ENCODE measurements at places on chromosomes 1 and 21.

GRCh38 chr1:165288350-165289120, 68.0 kb downstream of the LMX1A start:
- no peak for DNase-seq

DNA sequence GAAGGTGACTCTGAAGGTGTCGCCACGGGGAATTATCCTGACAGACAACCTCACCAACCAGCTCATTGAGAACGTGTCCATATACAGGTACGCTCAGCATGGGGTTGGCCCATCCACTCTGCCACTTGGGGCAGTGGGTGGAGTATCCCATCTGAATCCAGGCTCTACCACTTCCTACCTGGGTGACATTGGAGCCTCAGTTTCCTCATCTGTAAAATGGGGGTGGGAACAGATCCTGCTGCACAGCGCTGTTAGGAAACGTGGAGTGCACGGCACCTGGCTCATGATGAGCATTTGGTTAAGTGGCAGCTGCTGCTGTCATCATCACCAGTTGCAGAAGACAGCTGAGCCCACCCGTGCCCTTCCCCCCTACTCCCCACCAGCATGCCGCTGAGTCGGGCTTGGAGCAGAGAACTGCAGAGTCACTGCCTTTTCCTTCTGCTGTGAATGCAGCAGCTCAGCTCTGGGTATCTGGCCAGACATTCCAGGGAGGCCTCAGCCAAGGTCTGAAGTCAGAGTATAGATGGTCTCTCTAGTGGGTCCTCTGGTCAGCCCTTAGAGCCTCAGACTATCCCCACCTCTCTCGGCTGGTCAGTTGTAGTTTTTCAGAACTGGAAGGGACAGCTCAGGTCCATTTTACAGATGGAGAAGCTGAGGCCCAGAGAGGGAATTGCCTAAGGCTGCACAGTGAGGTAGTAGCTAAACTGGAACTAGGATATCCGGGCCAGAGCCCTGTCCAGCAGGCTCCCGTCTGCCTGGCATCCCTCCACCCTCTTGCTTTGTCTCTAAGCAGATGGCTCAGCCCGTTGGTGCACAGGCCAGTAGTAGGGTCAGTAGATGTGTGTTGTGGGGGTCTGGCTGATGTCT, 11.7 kb downstream of the LDLRAP1 start:
- DNase-seq: no peak

DNA sequence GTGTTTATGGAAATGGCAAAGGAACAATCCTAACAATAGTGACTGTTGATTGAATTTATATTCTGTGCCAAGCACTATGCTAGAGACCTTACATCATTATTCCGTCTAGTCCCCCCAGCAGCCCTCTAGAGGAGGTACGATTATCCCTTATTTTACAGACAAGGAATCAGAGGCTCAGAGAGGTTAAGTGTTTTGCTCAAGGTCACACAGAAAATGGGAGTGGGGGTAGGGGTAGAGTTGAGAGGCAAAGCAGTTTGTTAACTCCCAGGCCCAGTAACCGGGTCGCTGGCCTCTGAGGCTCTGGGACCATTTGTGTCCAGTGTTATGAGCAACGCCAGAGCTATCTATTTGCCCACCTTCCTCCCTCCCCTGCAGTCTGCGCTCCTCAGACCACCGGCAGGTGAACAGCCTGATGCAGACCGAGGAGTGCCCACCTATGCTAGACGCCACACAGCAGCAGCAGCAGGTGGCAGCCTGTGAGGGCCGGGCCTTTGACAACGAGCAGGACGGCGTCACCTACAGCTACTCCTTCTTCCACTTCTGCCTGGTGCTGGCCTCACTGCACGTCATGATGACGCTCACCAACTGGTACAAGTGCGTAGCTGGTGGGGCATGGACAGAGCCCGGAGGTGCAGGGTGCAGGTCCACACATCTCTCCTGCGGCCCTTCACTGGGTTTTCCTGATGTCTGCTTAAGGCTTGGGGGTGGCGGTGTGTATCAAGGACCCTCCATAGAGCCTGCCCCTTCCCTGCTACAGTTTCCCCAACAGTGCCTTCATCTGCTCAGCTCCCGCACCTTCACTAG, 19.8 kb downstream of the SERINC2 start:
- DNase-seq: no peak

DNA sequence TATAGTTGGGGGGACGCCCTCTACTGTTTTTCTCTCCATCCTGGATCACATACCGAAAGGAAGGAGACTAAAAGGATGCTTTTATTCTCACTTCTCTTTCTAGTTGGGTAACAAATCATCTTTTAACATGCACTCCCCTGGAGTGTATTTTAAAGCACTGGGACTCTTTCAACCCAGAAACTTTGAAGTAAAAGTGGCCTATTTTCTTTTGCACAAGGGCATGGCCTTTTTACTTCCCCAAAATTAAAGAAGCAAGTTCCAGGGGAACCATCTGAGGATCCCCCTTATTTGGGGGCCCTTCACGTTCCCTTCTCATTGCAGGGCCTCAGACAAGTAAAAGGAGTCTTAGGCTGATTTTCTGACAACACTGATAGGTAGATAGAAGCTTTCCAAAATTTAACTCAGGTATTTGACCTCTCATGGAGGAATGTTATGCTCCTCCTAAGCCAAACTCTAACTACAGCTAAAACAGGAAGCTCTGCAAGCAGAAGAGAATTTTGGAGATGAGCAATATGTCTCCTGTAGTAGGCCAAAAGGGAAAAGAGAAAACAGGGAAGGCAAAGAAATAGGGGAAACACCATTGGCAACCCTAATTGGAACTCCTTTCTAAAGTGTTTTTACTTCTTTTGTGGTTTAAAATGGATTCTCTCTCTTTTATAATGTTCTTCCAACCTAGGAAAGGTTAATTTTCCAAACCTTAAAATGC, 8.9 kb upstream of the CD46 start:
- no peak for DNase-seq

GRCh38 chr1:112304612-112305011, 91.4 kb upstream of the CTTNBP2NL start:
- DNase-seq: no peak

- DNase-seq: no peak
Measured at GRCh38 chr1:151976015-151976343, 17.7 kb downstream of the S100A10 start.

- DNase-seq: peak; percentile 37
Measured at GRCh38 chr1:28256197-28256827, 3.0 kb upstream of the SESN2 start.

DNA sequence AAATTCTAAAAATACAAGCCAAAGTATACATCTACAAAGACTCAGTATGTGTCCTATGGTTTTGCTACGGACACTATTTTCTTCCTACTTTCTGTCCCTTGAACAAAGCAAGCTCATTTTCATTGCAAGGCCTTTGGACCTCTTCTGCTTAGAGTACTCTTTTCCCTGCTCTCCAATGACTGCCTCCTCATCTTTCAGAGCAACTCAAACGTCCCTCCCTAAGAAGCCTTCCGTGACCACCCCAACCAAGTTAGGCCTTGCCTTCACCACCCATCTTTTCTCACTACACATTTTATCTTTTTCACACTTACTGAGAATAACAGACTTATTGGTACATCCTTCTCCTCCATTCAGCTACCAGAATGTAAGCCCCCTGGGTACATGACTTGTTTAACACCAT, 39.9 kb downstream of the ENAH start:
- no peak for DNase-seq

GRCh38 chr1:181313466-181313865, 169.9 kb upstream of the CACNA1E start:
- no peak for DNase-seq

DNA sequence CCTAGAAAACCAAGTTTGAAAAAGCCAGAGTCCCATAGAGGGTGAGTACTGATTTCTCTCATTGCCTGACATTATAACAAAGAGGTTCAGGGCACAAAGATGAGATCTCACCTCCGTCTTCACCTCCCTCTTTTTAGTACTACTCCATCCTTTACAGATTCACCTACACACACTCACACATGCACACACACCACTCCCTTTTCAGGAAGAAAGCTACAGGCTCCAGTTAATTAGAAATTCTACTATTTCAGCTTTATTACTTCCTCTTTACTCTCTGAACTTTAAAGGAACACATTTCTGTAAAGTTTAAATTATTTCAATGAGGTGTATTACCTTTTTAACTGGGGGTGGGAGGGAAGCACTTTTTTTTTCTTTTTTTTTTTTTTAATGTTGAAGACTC, 59.6 kb upstream of the PRDX6 start:
- no peak for DNase-seq

DNA sequence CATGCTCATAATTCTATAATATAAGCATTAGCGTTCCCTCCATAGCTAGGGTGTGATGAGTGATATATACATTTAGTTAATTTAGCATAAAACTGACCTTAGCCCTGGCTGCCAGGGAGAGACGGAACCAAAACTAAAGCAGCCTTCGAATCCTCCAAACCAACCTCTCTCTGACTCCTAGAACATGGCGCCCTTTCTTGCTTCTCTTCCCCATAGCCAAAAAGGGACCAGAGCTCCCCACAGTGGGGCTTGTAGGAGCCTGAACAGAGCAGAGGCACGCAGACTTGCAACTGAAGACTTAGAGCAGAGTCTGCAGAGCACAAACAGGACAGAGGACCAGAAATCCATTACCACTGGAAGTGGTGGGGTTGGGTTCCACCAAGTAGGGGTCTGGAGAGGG, 17.7 kb downstream of the IRF2BP2 start:
- no peak for DNase-seq

DNA sequence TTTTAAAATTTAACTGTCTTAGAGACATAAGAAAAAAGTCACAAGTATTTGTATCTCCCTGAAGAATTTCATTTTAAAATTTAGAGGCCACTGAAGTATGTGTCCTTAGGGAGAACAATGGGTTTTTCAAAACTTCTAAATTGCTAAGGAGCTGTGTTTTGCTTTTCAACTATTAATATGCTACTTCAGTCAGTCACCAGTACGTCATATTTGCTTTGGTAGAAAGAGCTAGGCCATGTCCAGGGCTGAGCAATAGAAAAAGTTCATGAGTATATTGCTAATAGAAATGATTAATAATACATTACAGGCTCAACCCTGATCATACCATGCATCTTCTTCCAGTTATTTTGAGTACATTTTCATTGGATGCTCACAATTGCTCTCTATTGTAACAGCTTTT, 1.7 kb upstream of the SGIP1 start:
- no peak for DNase-seq

- no peak for DNase-seq
Measured at GRCh38 chr21:35575280-35575915, 484.9 kb downstream of the SETD4 start.

DNA sequence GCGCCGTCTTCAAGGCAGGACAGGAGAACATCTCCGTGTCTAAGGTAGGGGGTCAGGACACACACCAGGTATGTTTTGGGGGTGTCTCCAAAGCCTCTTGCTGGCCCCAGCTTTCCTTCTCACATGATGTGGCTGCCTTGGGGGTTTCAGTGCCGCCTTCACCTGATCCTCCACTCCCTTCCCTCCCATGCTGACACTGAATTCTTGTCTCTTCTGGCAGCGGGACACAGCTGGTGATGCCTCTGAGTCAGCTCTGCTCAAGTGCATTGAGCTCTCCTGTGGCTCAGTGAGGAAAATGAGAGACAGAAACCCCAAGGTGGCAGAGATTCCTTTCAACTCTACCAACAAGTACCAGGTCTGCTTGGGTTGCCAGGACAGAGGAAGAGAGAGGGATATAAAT, 13.5 kb downstream of the ATP1A2 start:
- no peak for DNase-seq
